ENCODE measurements at places on chromosomes 6 and 20.

- DNase-seq = no peak
These were observed 194.5 kb upstream of the CDYL start for GRCh38 chr6:4581468-4582385.

GRCh38 chr6:11527274-11527870 is 10.2 kb upstream of the TMEM170B start:
- DNase-seq = no peak

GRCh38 chr6:132971676-132972075 is 157.3 kb downstream of the RPS12 start:
- no peak for DNase-seq

DNA sequence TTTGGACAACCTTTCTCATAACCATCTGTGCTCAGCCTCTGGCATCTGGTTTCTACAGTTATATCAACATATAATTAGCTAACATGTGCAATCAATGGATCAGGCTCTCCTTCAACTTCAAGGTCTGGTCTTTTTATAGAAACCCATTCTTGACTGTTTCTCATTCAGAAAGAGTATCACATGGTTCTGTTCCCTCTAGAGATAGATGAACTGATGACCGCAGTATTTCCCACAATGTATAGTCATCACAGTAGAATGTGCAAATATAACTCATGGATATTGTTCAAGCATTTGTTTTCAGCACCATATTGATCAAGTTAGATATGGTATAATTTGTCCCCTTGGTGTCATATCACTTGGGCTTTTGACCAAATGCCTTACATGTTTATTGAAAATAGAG is 656.2 kb downstream of the FRK start:
- no peak for DNase-seq

DNA sequence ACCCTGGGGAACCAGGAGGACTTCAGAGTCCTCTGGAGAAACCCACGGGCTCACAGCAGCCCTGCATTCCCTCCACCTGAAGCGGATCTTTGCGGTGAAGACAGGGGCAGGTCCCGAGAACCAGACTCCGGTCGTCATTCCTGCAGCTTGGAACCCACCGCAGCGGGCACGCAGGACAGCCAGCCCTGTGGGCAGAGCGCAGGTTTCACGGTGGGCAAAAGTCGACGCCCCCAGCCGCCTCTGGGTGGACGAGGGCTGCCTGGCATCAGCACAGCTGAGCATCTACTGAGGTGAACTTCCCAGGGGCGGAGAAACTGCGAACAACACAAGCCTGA is 118.3 kb downstream of the PSMB1 start:
- no peak for DNase-seq

DNA sequence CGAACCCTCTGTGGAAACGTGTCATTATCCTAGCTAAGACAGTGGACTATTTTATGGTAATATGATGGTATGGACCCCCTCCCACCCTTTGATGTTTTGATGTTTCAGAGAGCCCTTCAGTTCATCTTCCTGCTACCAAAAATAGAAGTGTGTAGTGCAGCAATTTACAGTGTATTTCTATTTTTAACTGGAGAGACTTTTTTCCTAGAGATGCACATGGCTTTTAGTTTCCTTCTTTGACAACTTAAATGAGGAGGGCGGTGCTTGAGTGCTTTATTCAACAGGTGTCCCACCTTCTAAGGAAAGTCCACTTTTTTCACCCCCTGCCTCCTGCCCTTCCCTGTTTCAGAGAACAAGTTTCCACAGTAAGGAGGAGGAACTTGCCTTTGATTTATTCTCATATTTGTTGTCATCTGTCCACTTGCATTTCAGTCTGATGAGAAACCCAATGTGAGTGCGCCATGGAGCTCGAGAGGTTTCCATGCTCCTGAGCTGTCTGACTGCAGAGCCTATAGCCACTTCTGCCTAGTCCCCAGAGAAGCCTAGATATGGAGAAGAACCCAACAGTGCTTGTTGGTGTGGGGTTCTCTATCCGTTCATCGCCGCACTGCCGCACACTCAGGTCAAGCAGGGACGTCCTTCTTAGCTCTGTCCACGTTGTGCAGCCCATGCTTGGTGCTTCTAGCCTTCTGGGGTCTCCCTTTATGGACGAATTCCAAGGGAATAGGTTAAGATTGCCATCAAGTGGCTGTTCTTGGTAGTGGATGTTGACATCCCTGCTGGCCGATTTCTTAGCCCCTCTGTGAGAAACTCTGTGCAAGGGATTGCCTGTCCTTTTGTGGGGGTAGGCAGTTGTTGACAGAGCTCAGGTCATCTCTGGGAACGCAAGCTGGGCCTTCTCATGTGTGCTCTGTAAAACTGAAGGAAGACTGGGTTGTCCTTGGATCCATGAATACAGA is 144.2 kb downstream of the JARID2 start:
- DNase-seq = no peak

GRCh38 chr20:49466114-49466912 is 16.2 kb downstream of the KCNB1 start:
- no peak for DNase-seq

GRCh38 chr6:23656255-23657194 is 469.5 kb upstream of the NRSN1 start:
- DNase-seq = no peak

- DNase-seq = no peak
These were observed 36.5 kb downstream of the MAFB start for GRCh38 chr20:40652441-40652987.

- DNase-seq = no peak
These were observed 15.5 kb downstream of the TXNDC5 start for GRCh38 chr6:7895125-7895423.

- DNase-seq = no peak
These were observed 131.5 kb downstream of the TFAP2C start for GRCh38 chr20:56760610-56761009.

- no peak for DNase-seq
These were observed 25.6 kb upstream of the AHI1 start for GRCh38 chr6:135522965-135523692.

DNA sequence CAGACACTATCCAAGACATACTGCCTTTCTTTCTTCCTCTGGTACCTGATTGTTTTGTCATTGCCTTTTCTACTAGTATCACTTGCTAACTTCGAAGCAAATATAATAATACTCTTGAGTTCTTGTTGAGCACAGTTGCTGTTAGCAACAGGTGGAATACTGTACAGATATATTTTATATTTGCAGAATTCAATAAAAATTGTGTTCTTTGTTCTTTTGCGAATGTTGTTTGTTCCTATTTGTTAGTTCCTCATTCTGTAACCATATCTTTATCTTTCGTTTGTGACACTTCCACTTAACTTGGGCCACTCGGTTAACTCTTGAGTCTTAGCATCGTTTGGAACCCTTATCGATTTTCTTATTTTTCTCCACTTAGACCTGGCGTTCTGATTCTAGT is 868 bp downstream of the CYB5R4 start:
- DNase-seq = no peak

DNA sequence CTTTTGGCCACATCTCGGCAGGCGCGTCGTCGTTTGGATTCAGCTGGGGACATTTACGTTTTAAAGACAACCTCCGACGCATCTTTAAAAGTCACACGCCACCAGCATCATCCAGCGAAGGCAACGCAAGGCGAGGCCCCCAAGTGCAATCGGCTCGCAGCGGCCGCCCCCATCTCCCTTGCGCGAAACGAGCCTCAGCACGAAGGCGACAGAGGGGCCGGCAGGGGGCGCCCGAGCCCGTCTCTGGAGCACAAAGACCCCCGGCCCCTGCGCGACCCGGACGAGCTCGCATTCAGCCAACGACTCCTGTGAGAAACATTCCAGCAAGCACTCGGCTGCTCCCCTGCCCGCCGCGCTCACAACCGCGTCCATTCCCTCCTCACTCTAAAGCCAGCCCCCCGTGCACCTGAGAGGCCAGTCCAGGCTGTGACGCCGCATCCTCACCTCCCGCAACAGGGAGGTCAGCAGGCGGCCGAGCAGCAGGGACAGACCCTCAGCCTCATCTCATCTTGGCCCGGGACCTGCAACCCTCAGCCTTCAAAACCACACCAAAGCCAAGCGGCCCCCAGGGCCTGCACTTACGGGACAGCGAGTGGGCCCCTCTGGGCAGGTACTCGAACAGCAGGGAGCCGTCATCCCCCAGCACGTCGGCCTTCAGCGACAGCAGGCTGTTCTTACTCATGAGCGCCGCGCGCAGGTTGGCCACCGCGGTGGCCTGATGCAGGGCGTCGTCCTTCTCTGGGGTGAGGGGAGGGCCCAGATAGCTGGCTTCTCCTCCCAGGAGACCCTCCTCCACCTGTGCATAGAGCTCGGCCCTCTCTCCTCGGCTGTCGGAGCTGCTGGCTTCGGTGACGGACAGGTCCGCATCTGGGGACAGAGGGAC is 35.8 kb downstream of the SLC2A4RG start:
- peak; percentile 80 for DNase-seq

DNA sequence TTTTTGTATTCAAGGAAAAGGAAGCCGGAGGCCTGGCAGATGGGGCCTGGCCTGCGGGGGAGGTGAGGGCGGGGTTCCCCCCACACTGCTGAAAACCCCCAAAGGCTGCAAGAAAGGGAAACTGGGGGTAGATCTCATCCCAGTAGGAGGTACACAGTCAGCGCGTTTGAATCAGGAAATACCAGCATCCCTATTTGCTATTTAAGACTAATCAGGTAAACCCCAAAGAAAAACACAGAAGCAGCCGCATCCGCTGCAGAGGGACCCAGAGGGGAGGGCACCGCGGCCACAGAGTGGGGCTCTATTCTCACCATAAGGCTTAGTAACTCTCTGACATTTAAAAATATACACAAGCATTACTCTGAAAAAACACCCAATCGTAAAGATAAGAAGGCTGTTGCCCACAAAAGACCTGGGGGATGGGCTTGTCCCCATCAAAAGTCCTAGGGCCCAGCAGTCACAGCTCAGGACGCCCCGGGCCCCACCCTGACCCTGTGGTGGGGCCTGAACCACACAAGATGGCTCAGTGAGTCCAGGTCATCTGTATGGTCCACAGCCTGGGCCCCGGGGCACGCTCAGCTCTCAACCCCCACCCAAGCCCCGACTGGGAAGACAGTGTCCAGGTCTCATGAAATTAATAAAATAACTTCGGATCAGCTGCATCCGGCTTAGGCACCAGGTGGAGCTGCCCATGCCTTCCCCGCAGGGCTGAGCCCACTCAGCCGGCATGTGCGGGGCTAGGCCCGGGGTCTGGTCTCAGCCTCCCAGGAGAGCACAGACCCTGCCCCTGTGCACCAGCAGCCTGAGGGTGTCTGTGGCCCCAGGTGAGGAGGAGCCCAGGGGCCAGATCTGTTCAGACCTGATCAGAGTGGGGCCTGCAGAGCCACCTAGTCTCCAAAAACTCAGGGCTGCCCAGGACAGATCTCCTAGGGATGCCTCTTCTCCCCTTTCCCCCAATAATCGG is 31.0 kb downstream of the KCNQ2 start:
- no peak for DNase-seq

- DNase-seq = no peak
These were observed 28.1 kb downstream of the ROS1 start for GRCh38 chr6:117397536-117398227.

- DNase-seq = no peak
These were observed 133.2 kb downstream of the PHACTR1 start for GRCh38 chr6:12849809-12850198.

DNA sequence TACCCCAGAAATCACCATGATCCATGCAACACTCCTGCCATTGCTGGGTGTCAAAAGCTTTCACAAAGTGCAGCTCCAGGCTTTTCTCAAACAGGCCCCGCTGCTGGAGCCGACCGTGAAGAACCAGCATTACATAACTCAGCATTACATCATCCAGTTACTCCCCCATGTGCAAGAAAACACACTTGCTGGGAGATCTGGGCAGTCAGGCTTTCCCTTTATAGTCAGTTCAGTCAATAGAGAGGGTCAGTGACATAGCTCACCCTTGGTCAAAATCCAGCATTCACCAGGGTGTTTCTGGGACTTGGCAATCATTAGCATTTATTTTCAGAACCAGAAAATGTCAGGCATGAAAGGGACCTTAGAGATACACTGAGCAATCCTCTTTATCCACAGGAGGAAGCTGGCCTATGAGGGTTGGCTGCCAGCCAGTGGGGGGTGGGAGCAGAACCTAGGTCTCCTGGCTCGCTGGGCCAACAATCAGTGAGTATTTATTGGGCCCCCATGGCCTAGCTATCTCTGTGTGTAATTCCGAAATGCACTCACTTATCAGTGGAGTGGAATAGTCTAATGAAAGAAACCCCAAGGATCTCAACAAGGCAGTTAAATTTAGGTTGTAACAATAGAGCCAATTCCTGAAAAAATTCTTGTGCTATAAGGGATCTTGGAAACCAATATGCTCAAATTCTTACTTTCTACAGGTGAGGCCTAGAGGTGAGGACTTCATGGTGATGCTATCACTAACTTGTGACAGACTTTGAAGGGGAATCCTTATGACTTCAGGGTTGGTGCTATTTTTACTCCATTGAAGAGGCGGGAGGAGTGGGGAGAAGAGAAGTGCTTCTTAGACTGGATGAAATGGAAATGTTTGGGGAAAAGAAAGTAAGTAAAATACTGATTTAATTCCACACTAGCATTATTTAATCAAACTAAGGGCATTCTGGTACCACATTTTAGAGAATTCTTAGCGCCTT is 54.6 kb downstream of the LYRM4 start:
- DNase-seq = no peak

- DNase-seq = no peak
These were observed 1321.1 kb upstream of the GJE1 start for GRCh38 chr6:140811642-140812041.

DNA sequence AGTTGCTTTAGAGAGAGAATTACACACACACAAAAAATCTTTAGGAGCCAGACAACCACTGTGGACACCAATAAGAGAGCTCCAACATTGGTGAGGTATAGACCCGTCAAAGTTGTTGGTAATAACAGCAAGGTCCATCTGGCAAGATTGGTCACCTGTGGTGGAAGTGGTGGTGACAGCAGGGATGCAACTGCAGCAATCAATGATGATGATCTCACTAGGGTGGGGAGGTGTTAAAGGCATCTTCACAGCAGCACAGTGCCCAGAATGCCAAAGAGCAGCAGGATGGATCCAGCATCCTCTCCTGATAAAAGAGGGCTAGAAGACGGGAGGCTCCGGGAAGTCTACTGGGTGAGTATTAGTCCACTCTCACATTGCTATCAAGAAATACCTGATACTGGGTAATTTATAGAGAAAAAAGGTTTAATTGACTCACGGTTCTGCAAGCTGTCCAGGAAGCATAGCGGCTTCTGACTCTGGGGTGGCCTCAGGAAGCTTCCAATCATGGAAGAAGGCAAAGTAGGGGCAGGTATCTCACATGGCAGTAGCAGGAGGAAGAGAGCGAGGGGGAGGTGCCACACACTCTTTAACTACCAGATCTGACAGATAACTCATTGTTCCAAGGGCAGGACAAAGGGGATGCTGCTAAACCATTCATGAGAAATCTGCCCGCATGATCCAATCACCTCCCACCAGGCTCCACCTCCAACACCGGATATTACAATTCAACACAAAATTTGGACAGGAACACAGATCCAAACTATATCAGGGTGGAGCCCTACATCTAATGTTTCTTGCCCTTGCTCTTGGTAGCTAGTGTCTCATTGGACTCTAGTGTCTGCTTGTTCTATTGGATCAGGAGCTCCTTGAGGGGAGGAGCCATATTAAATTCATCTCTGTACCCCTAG is 48.9 kb downstream of the KLHL31 start:
- no peak for DNase-seq

DNA sequence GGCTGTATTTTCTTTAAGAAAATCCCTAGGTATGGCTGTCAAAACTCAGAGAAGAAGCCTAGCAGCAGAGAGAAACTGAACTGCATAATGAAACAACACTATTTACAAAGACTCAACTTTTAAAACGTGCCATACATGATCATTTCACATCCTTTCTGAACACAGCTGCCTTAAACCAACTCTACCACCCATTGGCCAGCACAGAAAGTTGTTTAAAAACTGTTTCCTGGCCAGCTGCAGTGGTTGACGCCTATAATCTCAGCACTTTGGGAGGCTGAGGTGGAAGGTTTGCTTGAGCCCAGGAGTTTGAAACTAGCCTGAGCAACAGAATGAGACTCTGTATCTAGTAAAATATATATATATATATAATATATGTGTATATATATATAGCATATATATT is 336.4 kb upstream of the SOX4 start:
- no peak for DNase-seq

Data from D721Med (cell line).